ENCODE measurements at places on chromosomes 6 and 20. TPM values are rescaled to one million over a fixed set of nuclear protein-coding genes. Genes with fewer than 3 reads are reported as not detected.
A peak's percentile ranks its signal among the peaks of the same experiment; 100 is the strongest.

- no peaks in the 10 kb centered on the region for H3K36me3 ChIP-seq
- DNase-seq, result no peak
- no peak overlapping the region for H3K4me3 ChIP-seq
Measured at GRCh38 chr6:25649611-25650010, 2.4 kb upstream of the SCGN start.

DNA sequence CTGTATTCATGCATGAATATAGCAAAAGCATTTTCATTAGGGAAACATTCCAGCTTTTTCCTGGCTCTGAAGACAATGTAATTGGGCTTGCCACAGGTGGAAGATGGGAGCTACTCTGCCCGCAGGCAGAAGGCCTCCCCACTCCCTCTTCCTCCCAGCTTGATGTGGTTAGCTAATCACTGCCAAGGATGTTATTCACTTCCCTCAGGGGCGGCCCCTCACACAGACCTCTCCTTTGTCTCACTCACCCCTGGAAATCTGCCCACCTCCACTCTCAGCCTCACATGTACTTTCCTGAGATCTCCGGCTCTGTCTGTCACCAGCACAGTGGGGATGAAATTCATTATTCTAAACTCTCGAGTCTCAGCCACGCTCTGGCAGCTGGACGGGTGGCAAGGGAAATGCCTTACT lies 100.7 kb downstream of the ANKRD60 start:
- H3K36me3 ChIP-seq, result no peaks in the 10 kb centered on the region
- H3K27me3 ChIP-seq, result no peaks in the 10 kb centered on the region
- peak; percentile 55 for DNase-seq
- H3K27ac ChIP-seq, result no peak overlapping the region

- no peaks in the 10 kb centered on the region for H3K4me1 ChIP-seq
- no peaks in the 10 kb centered on the region for H3K27me3 ChIP-seq
- H3K4me3 ChIP-seq, result no peak overlapping the region
Measured at GRCh38 chr6:129105035-129105434, 222.1 kb downstream of the LAMA2 start.

DNA sequence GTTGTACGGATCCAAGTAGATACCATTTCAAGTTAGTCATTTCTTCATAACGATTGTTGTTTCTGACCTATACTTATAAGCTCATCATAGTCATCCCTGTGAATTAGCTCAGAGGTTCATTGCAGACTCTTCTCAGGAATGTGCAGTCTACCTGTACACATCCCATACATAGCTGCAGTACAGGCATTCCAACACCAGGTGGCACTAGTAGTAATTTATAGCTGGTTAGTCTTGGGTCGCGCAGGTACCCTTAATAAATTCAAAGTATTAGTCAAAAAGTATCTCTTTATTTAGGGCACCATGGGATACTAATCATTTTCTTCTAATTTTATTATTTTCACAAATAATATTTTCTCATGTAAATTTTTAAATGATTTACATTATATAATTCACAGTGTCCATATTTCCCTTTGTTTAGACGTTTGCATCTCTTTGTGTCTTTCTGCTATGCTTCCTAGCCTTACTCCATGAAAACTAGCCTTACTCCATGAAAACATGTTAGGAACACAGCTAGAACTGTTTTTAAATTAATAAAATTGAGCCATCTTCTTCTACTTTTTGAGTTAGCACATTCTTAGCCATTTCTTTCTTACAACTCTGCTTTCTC lies 128.6 kb upstream of the FAM83B start:
- DNase-seq, result peak; percentile 60
- peaks cover 11% of the 10 kb centered on the region for H3K4me1 ChIP-seq
- H3K4me3 ChIP-seq, result no peak overlapping the region
- H3K27me3 ChIP-seq, result no peaks in the 10 kb centered on the region
- no peak overlapping the region for H3K27ac ChIP-seq

DNA sequence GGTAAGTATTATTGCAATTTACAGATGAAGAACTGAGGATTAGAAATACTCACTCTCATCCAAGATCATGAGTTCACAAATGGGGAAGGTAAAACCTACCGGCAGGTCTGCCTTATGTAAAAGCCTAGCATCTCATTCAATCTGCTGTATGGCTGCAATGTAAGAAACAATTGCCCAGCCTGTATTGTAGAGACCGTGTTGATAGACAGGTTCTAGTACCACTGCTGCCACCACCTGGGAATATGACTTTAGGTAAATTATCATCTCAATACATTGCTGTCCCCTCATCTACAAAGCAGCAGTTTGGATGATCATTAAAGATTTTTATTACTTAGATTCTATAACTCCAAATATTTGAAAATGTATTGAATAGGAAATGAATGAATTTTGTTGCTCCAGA lies 23.3 kb upstream of the ARHGAP18 start:
- H3K4me3 ChIP-seq, result no peak overlapping the region
- no peaks in the 10 kb centered on the region for H3K36me3 ChIP-seq
- no peaks in the 10 kb centered on the region for H3K27me3 ChIP-seq
- no peak overlapping the region for H3K27ac ChIP-seq
- DNase-seq, result no peak

GRCh38 chr6:53347921-53348370 lies 804 bp downstream of the ELOVL5 start:
- peak overlapping the region; percentile 96 for H3K4me3 ChIP-seq
- no peaks in the 10 kb centered on the region for H3K36me3 ChIP-seq
- no peaks in the 10 kb centered on the region for H3K4me1 ChIP-seq

- peaks cover 33% of the 10 kb centered on the region for H3K4me1 ChIP-seq
- H3K4me3 ChIP-seq, result no peak overlapping the region
- H3K27me3 ChIP-seq, result peaks cover 8% of the 10 kb centered on the region
- H3K27ac ChIP-seq, result peak overlapping the region; percentile 6
- no peak for DNase-seq
- H3K36me3 ChIP-seq, result peaks cover 54% of the 10 kb centered on the region
Measured at GRCh38 chr20:3753501-3754275, 13.9 kb downstream of the ADISSP start.

DNA sequence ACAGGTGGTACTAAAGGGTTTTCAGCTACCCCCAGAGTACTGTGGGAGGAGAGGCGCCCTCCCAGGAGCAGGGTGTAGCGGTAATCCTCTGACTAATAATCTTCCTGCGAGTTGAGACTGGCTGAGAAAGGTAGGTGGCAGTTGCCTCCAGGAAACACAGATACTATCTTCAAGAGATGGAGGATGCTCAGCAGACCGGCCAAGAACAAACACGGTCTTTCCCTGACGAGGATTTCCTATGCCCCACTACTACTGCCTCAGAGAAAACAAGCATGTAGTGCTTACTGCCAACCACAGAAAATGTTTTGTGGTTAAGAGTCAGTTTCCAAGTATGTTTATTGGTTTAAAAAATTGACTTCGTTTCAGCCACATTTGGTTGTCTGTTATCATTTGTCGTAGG lies 26.8 kb downstream of the C6orf89 start:
- no peak for DNase-seq
- H3K4me3 ChIP-seq, result no peak overlapping the region
- no peaks in the 10 kb centered on the region for H3K27me3 ChIP-seq
- peak overlapping the region; percentile 43 for H3K27ac ChIP-seq

DNA sequence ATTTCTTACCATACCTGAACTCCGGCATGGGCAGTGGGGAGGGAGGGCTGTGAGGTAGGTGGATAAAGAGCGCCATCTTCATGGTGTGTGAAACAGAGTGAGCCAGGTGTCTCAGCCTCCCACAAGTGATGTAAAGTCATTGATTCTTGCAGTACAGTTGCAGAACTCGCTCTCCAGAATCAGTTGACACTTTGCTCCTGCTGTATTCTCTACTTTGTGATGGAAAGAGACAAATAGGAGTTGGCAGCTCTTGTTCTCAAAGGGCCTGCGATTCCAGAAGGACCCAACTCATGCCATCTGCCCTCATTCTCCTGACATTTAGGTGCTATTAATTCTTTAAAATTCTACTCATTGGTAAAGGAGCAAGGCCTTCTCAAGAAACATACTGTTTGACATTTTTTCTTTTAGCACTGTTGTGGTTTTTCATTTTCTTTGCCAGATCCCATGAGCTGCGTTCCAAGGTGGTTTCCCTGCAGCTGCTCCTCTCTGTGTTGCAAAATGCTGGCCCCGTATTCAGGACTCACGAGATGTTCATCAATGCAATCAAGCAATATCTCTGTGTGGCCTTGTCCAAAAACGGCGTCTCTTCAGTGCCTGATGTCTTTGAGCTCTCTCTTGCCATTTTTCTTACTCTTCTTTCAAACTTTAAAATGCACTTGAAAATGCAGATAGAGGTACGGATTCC lies 49.3 kb downstream of the ARFGEF2 start:
- no peaks in the 10 kb centered on the region for H3K27me3 ChIP-seq
- H3K4me1 ChIP-seq, result no peaks in the 10 kb centered on the region
- no peak overlapping the region for H3K27ac ChIP-seq
- H3K36me3 ChIP-seq, result peaks cover 95% of the 10 kb centered on the region
- H3K4me3 ChIP-seq, result no peak overlapping the region

GRCh38 chr6:120410586-120410985 lies 923.7 kb downstream of the TBC1D32 start:
- DNase-seq, result no peak
- no peak overlapping the region for H3K27ac ChIP-seq
- H3K4me3 ChIP-seq, result no peak overlapping the region
- H3K27me3 ChIP-seq, result no peaks in the 10 kb centered on the region
- no peaks in the 10 kb centered on the region for H3K4me1 ChIP-seq
- no peaks in the 10 kb centered on the region for H3K36me3 ChIP-seq

- H3K27me3 ChIP-seq, result no peaks in the 10 kb centered on the region
- H3K4me3 ChIP-seq, result no peak overlapping the region
- no peak for DNase-seq
- peak overlapping the region; percentile 83 for H3K27ac ChIP-seq
- no peaks in the 10 kb centered on the region for H3K36me3 ChIP-seq
- peaks cover 84% of the 10 kb centered on the region for H3K4me1 ChIP-seq
Measured at GRCh38 chr6:116404696-116405095, 33.9 kb downstream of the DSE start.

DNA sequence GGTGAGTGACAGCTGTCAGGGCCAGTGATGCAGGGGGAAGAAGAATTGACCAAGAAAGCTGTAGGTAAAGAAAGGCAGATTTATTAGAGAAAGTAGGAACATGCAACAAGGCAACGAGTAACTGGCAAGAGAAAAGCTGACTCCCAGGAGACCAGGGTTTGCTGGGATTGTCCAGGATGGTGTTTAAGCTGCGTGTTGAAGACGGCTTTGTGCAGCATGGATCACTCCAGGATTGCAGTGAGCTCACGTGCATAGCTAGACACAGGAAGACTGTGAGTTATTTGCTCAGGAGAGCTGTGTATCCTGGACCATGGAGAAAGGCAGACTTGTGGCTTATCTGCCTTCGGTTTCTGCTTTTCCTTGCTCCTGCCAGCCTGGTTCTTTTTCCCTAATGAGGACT lies 87.6 kb downstream of the TTLL2 start:
- no peak for DNase-seq
- no peak overlapping the region for H3K4me3 ChIP-seq
- no peaks in the 10 kb centered on the region for H3K4me1 ChIP-seq
- H3K27me3 ChIP-seq, result no peaks in the 10 kb centered on the region

GRCh38 chr20:11687546-11688292 lies 230.0 kb upstream of the BTBD3 start:
- no peak overlapping the region for H3K27ac ChIP-seq
- DNase-seq, result no peak
- peaks cover 3% of the 10 kb centered on the region for H3K4me1 ChIP-seq
- H3K36me3 ChIP-seq, result no peaks in the 10 kb centered on the region

- no peak overlapping the region for H3K27ac ChIP-seq
- H3K4me1 ChIP-seq, result peaks cover 54% of the 10 kb centered on the region
- no peaks in the 10 kb centered on the region for H3K27me3 ChIP-seq
- no peak for DNase-seq
- no peak overlapping the region for H3K4me3 ChIP-seq
Measured at GRCh38 chr6:132499757-132500156, 13.2 kb downstream of the STX7 start.

GRCh38 chr6:154852687-154853086 lies 119.5 kb downstream of the SCAF8 start:
- no peak overlapping the region for H3K27ac ChIP-seq
- H3K4me1 ChIP-seq, result no peaks in the 10 kb centered on the region
- H3K4me3 ChIP-seq, result no peak overlapping the region

GRCh38 chr6:130679684-130680083 lies 147.5 kb upstream of the SMLR1 start:
- H3K27me3 ChIP-seq, result no peaks in the 10 kb centered on the region
- no peak overlapping the region for H3K27ac ChIP-seq
- H3K4me1 ChIP-seq, result no peaks in the 10 kb centered on the region
- DNase-seq, result no peak
- H3K4me3 ChIP-seq, result no peak overlapping the region

GRCh38 chr6:159169557-159170332 lies 545 bp downstream of the FNDC1 start:
- peak overlapping the region; percentile 19 for H3K27ac ChIP-seq
- peaks cover 53% of the 10 kb centered on the region for H3K27me3 ChIP-seq
- H3K36me3 ChIP-seq, result no peaks in the 10 kb centered on the region
- H3K4me1 ChIP-seq, result peaks cover 38% of the 10 kb centered on the region
- peak overlapping the region; percentile 38 for H3K4me3 ChIP-seq

- H3K4me3 ChIP-seq, result no peak overlapping the region
- no peaks in the 10 kb centered on the region for H3K27me3 ChIP-seq
- DNase-seq, result no peak
- H3K27ac ChIP-seq, result no peak overlapping the region
Measured at GRCh38 chr20:37540001-37540400, 12.3 kb upstream of the BLCAP start.

DNA sequence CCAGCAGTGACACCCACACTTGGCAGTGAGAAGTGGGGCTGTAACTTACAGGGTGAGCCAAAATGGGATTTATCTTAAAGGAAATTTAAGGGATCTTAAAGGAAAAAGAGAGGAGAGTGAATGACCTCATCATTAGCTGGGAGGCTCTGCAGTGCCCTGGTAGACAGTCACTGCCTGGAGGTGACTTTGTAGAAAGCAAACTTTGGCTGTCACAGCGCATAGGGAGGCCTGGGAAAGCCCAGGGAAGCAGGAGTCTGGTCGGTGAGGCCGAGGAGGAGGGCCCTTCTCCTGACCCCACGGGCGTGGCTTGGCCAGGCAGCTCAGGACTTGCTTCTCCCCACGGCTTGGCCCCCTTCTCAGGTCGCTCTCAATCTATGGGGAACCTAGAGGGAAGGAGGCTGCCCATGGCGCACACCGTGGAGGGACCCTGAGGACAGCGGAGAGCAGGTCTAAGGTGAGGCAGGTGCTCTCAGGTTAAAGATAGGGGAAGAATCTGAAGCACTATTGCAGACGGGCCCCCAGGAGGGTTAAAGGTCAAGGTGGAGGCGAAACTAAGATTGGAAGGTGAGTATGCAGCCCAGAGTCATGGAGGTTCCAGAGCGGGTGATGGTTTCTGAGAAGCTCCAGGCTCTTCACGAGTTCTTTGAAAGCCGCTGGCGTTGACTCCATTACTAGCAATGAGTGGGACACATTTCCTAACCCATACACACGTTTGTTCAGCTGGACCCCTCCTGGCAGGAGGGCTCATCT lies 15.6 kb upstream of the RIPK1 start:
- H3K27ac ChIP-seq, result no peak overlapping the region
- DNase-seq, result no peak
- peak overlapping the region; percentile 57 for H3K4me3 ChIP-seq
- no peaks in the 10 kb centered on the region for H3K36me3 ChIP-seq
- H3K4me1 ChIP-seq, result peaks cover 30% of the 10 kb centered on the region

- H3K27ac ChIP-seq, result no peak overlapping the region
- H3K4me1 ChIP-seq, result no peaks in the 10 kb centered on the region
- H3K36me3 ChIP-seq, result no peaks in the 10 kb centered on the region
- no peak overlapping the region for H3K4me3 ChIP-seq
- H3K27me3 ChIP-seq, result no peaks in the 10 kb centered on the region
Measured at GRCh38 chr6:76694795-76695194, 622.3 kb upstream of the IMPG1 start.

Gene MRPL2
- 8.4 TPM for total RNA-seq

Gene GRIK2
- total RNA-seq, result 4.7 TPM

Gene HSPA1L
- 0.44 TPM for total RNA-seq

Gene NFATC2
- total RNA-seq, result 7.6 TPM

Gene HLA-DQA1
- total RNA-seq, result 17.2 TPM

Gene SNAP25
- not detected for total RNA-seq

Gene HLA-DQB2
- total RNA-seq, result not detected

Gene ZNF165
- total RNA-seq, result 2.2 TPM

Gene MEP1A
- total RNA-seq, result not detected

Gene TCF19
- total RNA-seq, result 4.2 TPM

All from tibial nerve (tissue), 4 donors.